SK-N-SH (cell line): ENCODE measurements at places on chromosomes 5 and 9.
A peak's percentile ranks its signal among the peaks of the same experiment; 100 is the strongest.

DNA sequence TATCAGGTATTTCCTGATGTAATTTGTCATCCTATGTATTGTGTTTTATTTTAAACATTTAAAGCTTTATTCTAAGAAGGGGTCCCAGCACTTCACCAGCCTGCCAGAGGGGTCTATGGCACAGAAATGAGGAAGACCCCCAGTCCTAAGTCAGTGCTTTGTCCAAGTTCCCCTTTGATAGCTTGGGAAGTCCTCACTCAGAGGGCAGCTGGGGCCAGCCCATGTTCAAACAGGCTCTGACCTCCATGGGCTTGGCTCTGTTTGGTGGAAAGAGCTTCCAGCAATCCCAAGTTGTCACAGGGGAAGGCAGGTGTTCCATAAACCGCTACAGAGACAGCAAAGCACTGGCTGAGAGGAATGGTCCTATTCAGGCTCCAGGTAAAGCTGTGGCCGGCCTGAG, 26.6 kb upstream of the AKNA start:
- DNase-seq: no peak

GRCh38 chr9:89223396-89223977, 44.9 kb upstream of the SHC3 start:
- no peak for DNase-seq

GRCh38 chr9:28999057-28999456, 1425.8 kb upstream of the C9orf72 start:
- peak; percentile 3 for DNase-seq

DNA sequence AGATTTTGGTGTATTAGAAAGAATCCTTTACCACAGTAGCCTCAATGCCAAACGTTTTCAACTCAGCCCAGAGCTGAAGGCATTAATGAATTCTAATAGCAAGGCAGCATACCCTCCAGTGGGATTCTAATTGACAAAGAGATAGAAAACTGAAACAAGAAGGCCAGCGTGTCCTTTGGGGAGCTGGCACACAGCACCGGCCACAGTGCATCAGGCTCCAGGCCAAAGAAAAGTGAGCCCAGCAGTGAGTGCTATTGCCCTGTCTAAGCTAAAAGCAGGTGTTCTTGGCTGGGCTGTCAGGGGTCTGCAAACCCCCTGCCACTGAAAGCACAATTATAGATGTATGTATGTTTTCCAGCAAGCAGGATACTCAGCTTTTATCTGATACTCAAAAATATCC, 40.4 kb downstream of the PPIC start:
- DNase-seq: no peak

DNA sequence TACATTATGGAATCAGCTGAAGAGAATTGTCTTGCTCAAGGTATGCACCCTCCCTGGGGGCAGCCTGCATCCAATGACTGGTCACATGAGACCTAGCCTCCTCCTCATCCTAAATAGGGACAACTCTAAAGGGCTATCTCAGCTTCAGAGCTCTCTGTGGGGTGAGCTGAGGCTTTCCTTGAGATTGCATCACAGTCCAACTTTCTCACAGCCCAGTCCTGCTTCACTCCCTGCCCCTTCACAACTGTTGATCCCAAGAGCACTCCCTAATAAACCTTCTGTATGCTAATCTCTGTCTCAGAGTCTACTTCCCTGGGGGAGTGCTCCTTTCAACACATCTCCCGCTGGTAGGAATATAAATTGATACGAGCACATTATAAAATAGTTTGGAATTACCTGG, 44.1 kb upstream of the ERBIN start:
- DNase-seq: no peak

DNA sequence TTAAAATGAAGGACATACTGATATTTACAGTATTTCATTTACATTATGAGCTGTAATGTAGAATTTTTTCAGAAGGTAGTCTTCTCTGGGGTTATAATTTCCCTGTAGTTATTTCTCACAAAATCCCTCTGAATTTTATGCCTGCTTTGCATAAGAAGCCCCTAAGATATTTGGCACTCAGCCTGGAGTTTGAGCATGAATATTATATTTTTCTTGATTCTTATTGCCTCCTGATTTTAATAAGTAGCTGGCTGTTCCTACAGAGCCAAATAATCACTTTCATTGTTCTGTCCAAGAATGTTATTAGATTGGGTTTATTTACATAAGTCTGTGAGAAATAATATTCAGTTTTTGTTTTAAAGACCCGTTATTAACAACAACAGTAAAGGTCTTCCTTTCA, 195.0 kb downstream of the FER start:
- no peak for DNase-seq

- no peak for DNase-seq
Measured at GRCh38 chr5:56003179-56003578, 8.4 kb upstream of the IL6ST start.

DNA sequence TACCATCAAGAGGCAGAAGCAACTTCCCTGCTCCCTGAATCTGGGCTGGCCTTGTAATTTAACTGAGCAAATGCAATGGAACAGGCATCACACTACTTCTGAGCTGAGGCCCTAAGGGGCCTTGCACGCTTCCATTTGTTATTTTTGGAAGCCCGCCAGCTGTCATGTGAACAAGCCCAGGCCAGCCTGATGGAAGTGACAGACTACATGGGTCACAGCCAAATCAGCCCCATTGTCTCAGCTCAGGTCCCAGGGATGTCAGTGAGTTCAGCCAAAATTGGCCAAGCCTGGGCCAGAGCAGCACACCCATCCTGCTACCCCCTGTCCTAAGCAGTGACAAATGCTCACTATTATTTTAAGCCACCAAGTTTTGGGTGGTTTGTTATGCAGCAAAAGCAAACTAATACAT, 72.8 kb downstream of the PRRT1B start:
- DNase-seq: peak; percentile 77

DNA sequence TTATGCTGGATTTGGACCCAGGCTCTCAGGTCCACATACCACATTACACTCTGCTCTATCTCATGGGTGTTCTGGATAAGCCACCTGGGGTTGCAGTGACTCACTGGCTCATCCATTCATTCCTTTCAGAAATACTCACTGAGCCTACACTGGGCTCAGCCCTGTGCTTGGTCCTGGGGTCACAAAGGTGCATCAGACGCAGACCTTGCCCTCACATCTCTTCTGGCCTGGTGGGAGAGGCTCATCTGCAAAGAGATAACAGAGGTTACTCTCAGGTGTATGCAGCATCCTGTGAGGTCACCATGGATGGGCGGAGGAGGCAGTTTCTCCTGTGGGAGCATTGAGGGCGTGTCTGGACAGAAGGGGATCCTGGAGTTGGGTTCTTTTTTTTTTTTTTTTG, 12.1 kb downstream of the CDHR2 start:
- no peak for DNase-seq

GRCh38 chr9:105281272-105281671, 36.8 kb downstream of the SLC44A1 start:
- DNase-seq: no peak

DNA sequence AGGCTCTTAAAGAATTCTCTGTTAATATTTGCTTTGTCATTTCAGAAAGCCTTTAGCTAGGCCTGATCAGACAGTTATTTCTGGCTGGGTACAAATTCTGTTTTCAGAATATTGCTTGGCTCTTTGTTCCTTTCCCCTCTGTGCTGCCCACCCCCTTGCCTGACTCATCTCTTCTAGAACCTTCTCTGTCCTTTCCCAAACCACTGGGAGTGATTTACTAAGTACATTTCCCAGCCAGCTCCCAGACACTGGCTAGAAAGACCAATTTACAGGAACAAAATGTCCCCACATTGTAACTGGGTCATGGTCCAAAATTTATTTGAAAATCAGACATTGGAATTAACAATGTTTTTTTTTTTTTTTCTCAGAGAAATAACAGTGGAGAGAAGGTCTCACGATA, 133.1 kb upstream of the MAP1B start:
- no peak for DNase-seq

DNA sequence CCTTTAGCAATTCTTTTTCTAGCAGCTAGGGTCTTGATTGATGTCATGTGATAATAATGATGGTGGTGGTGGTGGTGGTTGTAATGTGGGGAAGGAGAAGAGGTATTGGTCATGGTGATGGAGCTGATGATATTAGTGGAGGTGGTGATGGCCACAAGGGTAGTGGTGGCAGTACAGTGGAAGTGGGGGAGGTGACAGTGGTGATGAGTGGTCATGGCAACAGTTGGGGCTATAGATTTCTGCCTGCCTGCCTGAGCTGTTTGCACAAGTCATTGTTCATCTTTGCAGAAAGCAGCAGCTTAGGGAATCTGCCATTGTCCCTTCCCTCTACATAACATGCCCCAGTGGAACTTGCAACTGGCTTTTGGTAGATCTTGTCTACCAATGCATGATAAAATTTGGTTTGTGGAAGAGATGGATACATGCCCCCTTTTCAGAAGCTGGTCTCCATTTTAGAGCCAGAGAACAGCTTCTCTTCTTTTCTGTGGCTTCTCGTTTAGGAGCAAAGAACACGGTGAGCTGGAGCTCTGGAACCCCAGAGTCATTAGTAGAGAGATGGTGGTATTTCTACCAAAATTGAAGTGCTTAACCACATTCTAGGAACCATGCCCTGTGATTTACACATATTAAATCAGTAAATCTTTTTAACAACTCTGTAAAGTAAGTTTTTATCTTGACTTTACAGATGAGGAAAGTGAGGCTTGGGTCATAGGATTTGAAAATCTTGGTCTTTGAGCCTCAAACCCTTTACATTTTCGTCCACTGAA, 100.3 kb downstream of the AOPEP start:
- DNase-seq: no peak

DNA sequence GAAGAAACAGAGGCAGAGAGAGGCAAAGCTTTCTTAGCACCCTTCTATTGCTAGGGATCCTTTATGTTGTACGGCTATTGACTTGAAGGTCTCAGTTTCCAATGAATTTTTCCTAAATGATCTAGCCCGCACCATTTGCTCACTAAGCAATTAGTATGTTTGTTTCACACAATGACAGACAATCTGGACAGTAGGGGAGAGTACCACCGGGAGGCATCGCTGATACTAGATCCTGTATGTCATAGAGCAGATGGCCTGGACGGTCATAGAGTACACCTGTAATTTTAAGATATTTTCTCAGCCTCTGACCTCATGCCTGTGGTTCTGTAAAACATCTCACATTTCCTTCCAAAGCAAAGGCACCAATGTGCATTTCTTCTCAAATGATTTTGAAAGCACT, 194.3 kb downstream of the TLE4 start:
- DNase-seq: no peak
